ENCODE measurements at places on chromosomes 16 and 17.

- DNase-seq: peak; percentile 83
Observed at GRCh38 chr17:50274142-50274896, at the start of gene TMEM92. Gene TMEM92 (plus strand): TSS chr17:50274466. CDS start chr17:50274502, 36 bp downstream.

DNA sequence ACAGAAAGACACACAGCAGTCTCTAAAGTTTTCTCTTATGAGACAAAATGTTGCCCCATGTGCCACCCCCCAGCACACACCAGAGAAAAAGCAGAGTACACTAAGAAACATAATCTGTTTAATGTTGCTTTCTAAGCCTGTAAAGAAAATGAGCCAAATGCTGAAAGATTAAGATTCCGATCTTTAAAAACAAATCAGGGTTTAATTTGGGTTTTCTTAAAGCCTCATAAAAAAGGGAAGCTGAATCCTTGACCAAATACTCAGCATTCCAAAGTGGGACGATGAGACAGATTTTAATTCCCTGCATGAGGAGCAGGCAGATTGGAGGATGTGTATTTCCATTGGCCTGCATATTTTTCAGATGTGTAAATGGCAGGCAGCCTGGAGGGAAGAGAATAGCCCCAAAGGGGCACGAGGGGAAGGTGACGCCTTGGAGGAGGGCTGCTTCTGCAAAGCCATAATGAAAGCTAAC is 118.4 kb downstream of the COPRS start:
- no peak for DNase-seq

- no peak for DNase-seq
Observed at GRCh38 chr16:17224879-17225281, 245.9 kb downstream of the XYLT1 start.

- DNase-seq: no peak
Observed at GRCh38 chr17:79822583-79823124, 16.6 kb downstream of the CBX4 start.

DNA sequence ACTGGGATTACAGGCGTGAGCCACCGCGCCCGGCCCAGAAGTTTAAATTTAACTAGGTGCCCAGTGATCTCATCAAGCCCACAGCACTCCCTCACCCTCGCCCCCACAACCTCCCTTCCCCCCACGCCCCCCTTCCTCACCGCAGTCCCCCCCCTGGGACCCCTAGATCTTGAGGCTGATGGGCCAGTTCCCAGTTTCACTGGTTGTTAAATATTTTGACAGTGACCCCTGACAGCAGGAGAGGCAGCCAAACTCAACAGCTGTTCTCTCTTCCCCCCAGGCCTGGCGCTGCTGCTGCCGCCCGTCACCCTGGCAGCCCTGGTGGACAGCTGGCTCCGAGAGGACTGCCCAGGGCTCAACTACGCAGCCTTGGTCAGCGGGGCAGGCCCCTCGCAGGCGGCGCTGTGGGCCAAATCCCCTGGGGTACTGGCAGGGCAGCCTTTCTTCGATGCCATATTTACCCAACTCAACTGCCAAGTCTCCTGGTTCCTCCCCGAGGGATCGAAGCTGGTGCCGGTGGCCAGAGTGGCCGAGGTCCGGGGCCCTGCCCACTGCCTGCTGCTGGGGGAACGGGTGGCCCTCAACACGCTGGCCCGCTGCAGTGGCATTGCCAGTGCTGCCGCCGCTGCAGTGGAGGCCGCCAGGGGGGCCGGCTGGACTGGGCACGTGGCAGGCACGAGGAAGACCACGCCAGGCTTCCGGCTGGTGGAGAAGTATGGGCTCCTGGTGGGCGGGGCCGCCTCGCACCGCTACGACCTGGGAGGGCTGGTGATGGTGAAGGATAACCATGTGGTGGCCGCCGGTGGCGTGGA is 15.6 kb downstream of the QPRT start:
- DNase-seq: no peak

Measured in nephron progenitor cell (in vitro differentiated cells).